ENCODE measurements at places on chromosomes 1 and 21.
A peak's percentile ranks its signal among the peaks of the same experiment; 100 is the strongest.

DNA sequence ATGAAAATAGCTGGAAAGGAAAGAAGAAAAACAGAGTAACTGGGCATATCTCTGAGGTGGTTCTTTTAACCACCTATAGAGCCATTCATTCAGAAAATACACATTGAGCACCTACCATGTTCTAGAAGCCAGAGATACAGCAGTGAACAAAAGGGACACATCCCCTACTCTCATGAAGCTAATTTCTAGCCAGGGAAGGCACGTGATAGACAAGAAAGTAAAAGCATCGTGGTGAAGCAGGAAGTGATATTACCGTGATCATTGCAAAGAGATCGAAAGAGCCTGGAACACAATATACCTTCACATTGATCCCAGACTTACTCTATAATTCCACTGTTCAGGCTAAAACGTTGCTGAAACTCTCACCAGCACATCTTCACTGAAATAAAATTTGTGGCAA is 76.0 kb downstream of the TIAM1 start:
- no peak for DNase-seq

GRCh38 chr1:160085686-160086455 is 4.5 kb downstream of the KCNJ9 start:
- no peak for DNase-seq

- no peak for DNase-seq
Measured at GRCh38 chr1:11641776-11642305, 12.4 kb downstream of the FBXO2 start.

GRCh38 chr1:24323281-24323680 is 4.1 kb downstream of the GRHL3 start:
- DNase-seq: no peak

DNA sequence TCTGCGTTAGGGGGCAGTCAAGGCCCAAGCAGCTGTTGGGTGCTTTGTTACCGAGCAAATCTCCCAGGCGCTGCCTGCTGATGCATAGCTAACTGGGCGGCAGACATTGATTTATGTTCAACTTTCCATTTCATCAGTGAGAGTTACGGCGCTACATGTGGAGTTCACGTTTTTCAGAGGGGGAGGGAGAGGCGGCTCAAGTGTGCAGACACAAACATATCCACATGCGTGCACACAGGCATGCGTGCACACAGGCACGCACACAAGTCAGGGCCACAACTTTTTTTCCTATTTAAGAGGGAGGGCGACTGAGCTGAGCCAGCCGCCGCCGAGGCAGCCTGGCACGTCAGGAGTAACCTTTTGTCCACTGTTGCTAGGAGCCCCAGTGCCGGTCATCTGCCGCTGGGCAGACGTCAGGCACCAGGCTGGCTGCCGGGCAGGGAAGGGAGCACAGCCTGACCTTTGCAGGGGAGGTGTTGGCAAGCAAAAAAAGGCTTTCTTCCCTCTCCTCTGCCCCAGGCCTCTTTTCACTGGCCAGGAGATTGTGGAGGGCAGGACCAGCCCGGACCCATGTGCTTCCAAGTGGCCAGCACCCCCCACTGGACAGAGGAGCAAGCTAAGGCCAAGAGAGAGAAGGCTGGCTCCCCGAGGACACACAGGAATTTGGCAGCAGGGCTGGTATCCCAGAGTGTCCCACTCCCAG is 73.3 kb downstream of the MRPL37 start:
- peak; percentile 2 for DNase-seq

GRCh38 chr1:211478801-211479578 is 13.0 kb downstream of the RD3 start:
- DNase-seq: no peak

- DNase-seq: no peak
Measured at GRCh38 chr21:32246571-32247140, 32.2 kb downstream of the MIS18A start.

- no peak for DNase-seq
Measured at GRCh38 chr1:119662034-119662437, 14.0 kb upstream of the ZNF697 start.

Measured in Panc1 (cell line).